ENCODE measurements at places on chromosomes 13 and 19.

GRCh38 chr19:42613666-42614065 lies 18.9 kb upstream of the CEACAM8 start:
- DNase-seq = no peak

- DNase-seq = no peak
Measured at GRCh38 chr13:94656766-94657165, 55.1 kb downstream of the GPR180 start.

- no peak for DNase-seq
Measured at GRCh38 chr13:73103238-73103637, 44.4 kb downstream of the KLF5 start.

GRCh38 chr19:23402388-23402787 lies 7.1 kb upstream of the ZNF91 start:
- DNase-seq = no peak

Measured in SK-N-MC (cell line).